SJSA1 (cell line): ENCODE measurements at places on chromosomes 12 and 14. TPM values are rescaled to one million over a fixed set of nuclear protein-coding genes. Genes with fewer than 3 reads are reported as not detected.

DNA sequence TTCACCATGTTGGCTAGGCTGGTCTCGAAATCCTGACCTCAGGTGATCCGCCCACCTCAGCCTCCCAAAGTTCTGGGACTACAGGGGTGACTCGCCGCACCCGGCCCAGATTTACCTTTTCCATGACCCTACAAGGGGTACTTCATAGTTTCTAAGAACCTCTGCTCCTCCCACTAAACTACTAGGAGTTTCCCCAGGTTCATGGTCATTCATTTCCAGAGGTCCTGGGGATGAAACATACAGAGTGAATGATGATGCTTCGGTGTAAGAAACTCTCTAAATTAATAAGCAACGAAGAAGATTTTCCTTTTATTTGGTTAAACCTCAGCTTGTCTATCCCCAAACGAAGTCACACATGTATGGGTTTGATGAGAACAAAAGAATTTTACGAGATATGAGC lies 56.9 kb downstream of the AMN start:
- no peaks in the 10 kb centered on the region for H3K4me1 ChIP-seq
- DNase-seq = no peak
- H3K27ac ChIP-seq = no peak overlapping the region
- no peaks in the 10 kb centered on the region for H3K27me3 ChIP-seq

DNA sequence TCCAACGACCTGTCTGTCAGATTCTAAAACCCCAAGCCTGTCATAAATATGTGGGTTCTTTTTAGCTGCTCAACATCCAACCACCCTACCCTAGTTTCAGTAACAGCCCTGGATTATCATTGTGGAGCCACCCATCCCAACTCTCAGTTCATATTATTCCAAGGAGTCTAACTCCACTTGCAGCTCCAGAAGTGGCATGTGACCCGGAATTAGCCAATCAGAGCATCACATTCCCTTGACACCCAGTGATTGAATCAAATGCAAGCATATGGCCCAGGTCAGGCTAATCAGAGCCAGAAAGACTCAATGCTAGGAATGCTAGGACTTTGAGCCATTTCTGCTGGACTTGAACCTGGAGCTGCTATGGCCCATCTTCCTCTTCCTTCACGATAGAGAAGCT lies 17.1 kb upstream of the HSP90B1 start:
- no peak for DNase-seq
- no peak overlapping the region for H3K4me3 ChIP-seq
- no peaks in the 10 kb centered on the region for H3K27me3 ChIP-seq
- H3K36me3 ChIP-seq = no peaks in the 10 kb centered on the region

GRCh38 chr14:71739273-71739990 lies 192.8 kb upstream of the RGS6 start:
- H3K36me3 ChIP-seq = peaks cover 26% of the 10 kb centered on the region
- H3K4me3 ChIP-seq = no peak overlapping the region
- H3K27me3 ChIP-seq = no peaks in the 10 kb centered on the region
- no peak for DNase-seq

- H3K27me3 ChIP-seq = no peaks in the 10 kb centered on the region
- H3K4me3 ChIP-seq = peak overlapping the region; percentile 35
- H3K36me3 ChIP-seq = no peaks in the 10 kb centered on the region
- H3K4me1 ChIP-seq = peaks cover 17% of the 10 kb centered on the region
- peak overlapping the region; percentile 41 for H3K27ac ChIP-seq
- no peak for DNase-seq
Observed at GRCh38 chr12:1204581-1205121, 213.6 kb downstream of the ERC1 start.

DNA sequence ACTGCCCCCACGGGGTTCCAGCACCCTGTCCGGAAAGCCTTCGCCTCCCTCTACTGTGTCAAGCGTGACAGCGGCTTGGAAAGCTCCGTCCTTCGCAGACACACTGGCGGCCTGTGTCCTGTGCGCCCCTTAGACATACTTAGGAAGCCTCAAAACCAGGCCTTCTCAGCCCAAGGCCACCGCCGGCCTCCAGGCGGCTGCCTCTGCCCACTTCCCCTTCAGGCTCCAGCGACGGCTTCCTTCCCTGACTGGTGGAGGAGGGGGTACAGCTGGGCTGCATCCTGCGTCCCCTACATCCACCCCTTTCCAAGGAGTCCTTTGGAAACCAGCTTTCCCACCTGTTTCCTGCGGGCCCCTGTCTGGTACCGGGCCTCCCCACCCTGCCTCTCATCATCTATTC lies 2.5 kb upstream of the CACNA2D4 start:
- no peak overlapping the region for H3K27ac ChIP-seq
- H3K4me1 ChIP-seq = no peaks in the 10 kb centered on the region
- no peak for DNase-seq

GRCh38 chr12:52555577-52555976 lies 2.6 kb upstream of the KRT71 start:
- H3K27ac ChIP-seq = no peak overlapping the region
- DNase-seq = no peak
- H3K36me3 ChIP-seq = no peaks in the 10 kb centered on the region
- no peaks in the 10 kb centered on the region for H3K4me1 ChIP-seq
- H3K27me3 ChIP-seq = peaks cover 31% of the 10 kb centered on the region
- no peak overlapping the region for H3K4me3 ChIP-seq

- no peaks in the 10 kb centered on the region for H3K27me3 ChIP-seq
- no peak overlapping the region for H3K4me3 ChIP-seq
- H3K36me3 ChIP-seq = no peaks in the 10 kb centered on the region
- no peak for DNase-seq
- no peaks in the 10 kb centered on the region for H3K4me1 ChIP-seq
- H3K27ac ChIP-seq = no peak overlapping the region
Observed at GRCh38 chr14:24694680-24695079, 60.7 kb upstream of the GZMB start.

- H3K27ac ChIP-seq = no peak overlapping the region
- no peaks in the 10 kb centered on the region for H3K36me3 ChIP-seq
Observed at GRCh38 chr12:124837958-124838803, 25.5 kb downstream of the SCARB1 start.

DNA sequence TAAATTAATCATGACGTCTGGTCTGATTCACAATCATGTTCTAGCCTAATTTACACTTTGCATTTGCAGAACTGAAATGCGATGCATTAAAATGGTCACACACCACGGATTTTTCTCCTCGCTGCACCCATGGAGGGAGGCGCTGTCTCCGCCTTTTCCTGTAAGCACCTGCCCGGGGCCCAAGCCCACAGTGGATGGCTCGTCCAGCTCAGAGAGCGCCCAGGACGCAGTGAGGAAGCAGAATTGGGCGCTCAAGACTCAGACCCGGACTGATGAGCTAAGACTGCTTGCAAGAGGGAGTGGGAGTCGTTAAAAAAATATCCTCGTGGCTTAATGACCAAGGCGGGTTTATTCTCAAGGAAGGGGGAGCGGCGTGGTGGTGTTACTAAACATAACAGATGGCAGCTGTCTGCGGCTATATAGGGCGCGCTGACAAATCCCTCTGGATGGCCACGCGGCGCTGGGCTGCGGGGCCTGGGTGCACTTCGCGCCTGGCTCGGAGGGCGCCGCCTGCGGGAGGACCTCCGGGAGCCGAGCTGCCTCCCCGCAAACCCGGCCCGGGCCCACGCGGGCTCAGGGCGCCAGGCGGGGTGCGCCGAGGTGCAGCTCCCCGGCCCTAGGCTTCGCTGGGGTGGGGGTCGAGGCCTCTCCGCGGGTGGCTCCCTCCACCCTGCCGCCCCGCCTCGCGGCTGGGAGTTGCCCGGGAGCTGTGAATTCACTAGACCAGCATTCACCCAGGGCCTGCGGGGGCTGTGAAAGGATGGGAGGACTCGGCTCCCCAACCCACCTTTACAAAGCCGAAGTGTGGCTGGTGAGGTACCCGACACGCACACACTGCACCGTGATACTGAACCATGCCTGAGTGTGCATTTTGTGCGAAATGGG lies 78.7 kb downstream of the PPM1A start:
- H3K36me3 ChIP-seq = no peaks in the 10 kb centered on the region
- DNase-seq = no peak
- no peaks in the 10 kb centered on the region for H3K4me1 ChIP-seq
- no peak overlapping the region for H3K4me3 ChIP-seq

DNA sequence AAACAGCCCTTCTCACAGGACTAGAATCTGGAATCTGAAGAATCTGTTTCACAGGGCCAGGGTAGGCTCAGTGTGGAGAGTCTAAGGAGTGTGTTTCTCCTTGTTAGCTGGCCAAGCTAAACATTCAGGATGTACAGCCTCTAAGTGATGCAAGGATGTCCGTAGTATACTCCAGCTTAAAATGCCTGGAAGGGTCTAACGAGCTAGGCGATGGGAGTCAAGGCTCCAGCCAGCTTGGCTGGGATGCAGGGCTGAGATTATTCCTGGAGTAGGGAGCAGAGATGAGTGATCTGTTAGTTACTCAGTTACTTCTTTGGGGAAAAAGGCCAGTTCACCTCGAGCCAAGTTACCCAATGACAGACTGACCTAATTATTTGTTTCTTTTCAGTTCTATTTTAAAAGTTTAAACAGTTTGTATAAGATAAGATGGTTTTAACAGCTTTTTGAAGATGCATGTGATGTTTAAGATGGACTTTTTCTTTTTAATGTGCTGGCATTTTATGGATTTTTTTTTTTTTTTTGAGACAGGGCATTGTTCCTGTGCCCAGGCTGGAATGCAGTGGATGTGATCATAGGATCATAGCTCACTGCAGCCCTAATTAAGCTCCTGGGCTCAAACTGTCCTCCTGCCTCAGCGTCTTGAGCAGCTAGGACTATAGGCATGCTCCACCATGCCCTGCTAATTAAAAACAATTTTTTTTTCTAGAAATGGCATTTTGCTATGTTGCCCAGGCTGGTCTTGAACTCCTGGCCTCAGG lies 41.1 kb downstream of the SYNE2 start:
- peaks cover 29% of the 10 kb centered on the region for H3K4me1 ChIP-seq
- DNase-seq = no peak
- no peaks in the 10 kb centered on the region for H3K36me3 ChIP-seq

PABPN1 gene
- 76.2 and 93.4 TPM in 2 replicates for total RNA-seq

GPX2 gene
- total RNA-seq = not detected in 2 replicates

EPYC gene
- 0.05 TPM in 1 of 2 replicates, not detected in the other for total RNA-seq

SLC17A8 gene
- not detected in 2 replicates for total RNA-seq

FOXN4 gene
- not detected in 2 replicates for total RNA-seq

SIX4 gene
- total RNA-seq = 4.2 and 5.3 TPM in 2 replicates

JDP2 gene
- total RNA-seq = 73.9 and 98.3 TPM in 2 replicates

CLEC4D gene
- total RNA-seq = not detected in 2 replicates

P3H3 gene
- 0.63 TPM in 1 of 2 replicates, not detected in the other for total RNA-seq
